Left colon (tissue), 2 donors: ENCODE measurements at places on chromosomes 6 and 20. TPM values are rescaled to one million over a fixed set of nuclear protein-coding genes. Genes with fewer than 3 reads are reported as not detected.

- DNase-seq = peak; percentile 37
Observed at GRCh38 chr6:113860181-113860955, 3.2 kb downstream of the MARCKS start.

GRCh38 chr6:27176096-27176495, 71.4 kb upstream of the PRSS16 start:
- DNase-seq = no peak

GLP1R gene
- total RNA-seq = not detected

DNA sequence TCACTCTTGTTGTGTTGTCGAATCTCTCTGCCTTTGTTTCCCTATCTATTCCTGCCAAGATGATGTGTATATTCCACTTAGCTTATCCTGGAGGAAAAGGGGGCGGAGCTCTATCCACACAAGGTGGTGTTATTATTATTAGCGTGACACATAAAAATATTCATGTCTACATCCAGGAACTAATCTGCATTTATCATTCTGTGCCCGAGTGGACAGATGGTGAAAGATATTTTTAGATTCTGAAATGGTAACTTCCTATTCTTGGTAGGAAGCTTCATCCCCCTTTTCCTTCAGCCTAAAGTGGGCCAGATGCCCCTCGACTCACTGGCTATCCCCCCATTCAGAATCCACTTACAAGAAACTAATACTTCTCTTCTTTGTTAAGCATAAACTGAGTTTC, 2.0 kb downstream of the XKR7 start:
- DNase-seq = no peak

NR2E1 gene
- not detected for total RNA-seq

LPA gene
- total RNA-seq = not detected

GRCh38 chr20:6590891-6591637, 176.4 kb upstream of the BMP2 start:
- peak; percentile 20 for DNase-seq

SLC22A7 gene
- not detected for total RNA-seq

DNA sequence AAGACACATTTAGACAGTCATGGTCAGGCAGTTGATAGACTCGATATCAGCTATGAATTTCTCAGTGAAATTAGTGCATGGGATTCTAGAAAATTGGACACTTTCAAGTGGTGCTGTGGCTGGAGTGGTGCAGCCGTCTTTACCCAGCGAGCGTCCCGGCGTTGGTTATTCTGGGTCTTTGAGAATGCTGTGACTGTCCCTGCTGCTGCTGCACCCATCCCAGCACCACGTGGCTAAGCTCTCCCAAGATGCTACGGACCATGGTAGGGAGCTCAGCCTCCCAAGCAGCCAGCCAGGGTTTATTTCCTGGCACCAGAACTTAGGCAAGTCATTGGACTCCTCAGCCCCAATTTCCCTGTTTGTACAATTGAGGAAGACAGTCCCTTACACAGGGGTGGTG, 147.2 kb upstream of the RPS6KA2 start:
- no peak for DNase-seq
